Natural killer cell treated with Interleukin-12 subunit alpha and Interleukin-12 subunit beta and Interleukin-15 and Interleukin-18, amount 100 ng/mL, for 72 hours (primary cell): ENCODE measurements at places on chromosomes 3 and 15. TPM values are rescaled to one million over a fixed set of nuclear protein-coding genes. Genes with fewer than 3 reads are reported as not detected.

CAMP gene
- not detected for total RNA-seq

EFCC1 gene
- not detected for total RNA-seq

DNA sequence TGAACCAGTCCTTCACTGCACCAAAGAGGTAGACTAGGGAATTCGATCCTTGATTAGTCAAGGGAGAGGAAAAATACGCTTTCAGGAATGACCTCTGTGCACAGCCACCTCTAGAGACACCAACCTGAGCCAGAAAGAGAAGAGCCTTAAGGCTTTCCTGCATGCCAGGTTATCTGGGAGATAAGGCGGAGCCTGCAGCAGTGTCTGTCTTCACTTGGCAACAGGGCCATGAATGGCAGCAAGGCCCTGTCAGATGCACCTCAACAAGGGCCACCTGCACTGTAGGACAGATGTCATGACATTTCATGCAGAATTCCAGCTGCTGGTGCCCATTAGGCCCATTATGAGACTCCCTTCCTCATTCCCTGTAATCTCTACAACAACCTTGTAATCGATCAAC lies 88.1 kb downstream of the MEX3B start:
- H3K4me1 ChIP-seq = no peaks in the 10 kb centered on the region
- no peaks in the 10 kb centered on the region for H3K36me3 ChIP-seq
- H3K27me3 ChIP-seq = peaks cover 11% of the 10 kb centered on the region

DNA sequence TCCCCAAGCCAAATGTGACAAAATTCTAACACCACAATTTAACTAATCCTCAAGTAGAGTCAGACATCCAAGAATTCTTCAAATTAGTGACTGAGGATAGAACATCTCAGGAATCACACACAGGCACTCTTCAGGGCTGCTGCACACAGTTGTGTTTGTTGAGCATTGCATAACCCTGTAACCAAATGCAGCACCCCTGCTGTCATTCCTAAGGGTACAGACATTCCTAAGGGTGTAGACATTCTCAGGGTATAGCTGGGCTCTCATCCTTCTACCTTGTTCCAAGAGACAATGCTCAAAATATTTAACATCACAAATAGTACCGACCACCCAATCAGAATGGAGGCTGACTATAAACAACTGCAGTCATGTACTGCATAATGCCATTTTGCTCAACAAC lies 107.1 kb upstream of the UBE2E2 start:
- DNase-seq = no peak
- H3K27me3 ChIP-seq = peaks cover 8% of the 10 kb centered on the region

DNA sequence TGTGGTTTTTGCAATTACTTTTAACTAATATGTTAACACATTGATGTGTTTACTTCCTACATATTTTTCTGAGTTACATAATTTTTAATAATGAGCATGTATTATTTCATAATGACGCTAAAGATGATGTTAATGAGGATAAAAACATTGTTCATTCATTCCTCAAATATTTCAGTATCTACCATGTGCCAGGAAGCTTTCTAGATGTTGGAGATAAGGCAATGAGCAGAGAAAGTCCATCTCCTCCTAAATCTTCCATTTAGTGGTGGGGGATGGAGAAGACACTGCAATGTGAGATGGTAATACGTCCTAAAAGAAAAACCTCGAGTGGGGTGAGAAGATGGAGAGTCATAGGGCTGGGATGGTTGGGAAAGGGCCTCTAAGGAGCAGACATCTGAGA lies 132.7 kb downstream of the MYLK start:
- H3K36me3 ChIP-seq = no peaks in the 10 kb centered on the region
- H3K27me3 ChIP-seq = peaks cover 14% of the 10 kb centered on the region
- H3K4me1 ChIP-seq = no peaks in the 10 kb centered on the region

PCSK6 gene
- not detected for total RNA-seq

C3orf85 gene
- total RNA-seq = not detected

- H3K36me3 ChIP-seq = no peaks in the 10 kb centered on the region
- peaks cover 15% of the 10 kb centered on the region for H3K4me1 ChIP-seq
- no peaks in the 10 kb centered on the region for H3K27me3 ChIP-seq
Measured at GRCh38 chr3:100316641-100317069, 17.9 kb upstream of the NIT2 start.

DNA sequence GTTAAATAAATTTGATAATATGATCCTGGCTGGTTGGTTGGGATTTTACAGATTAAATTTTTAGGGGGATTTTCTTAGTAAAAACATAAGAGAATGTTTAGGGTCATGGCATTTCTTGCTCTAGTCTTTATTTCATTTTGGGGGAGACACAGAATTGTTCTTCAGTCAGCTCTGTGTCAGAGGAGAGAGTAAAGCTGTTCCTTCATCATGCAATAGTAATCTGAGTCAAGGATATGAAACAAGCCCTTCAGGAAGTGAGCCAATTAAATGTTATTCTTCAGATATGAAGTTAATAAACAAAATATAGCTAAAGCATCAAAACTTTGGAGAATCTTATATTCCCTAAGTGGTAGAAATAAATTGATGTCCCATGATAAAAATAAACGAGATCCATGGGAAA lies 22.9 kb upstream of the SLC4A7 start:
- no peak for DNase-seq
- H3K27me3 ChIP-seq = no peaks in the 10 kb centered on the region
- no peak overlapping the region for H3K4me3 ChIP-seq
- no peak overlapping the region for H3K27ac ChIP-seq

QARS1 gene
- 207 TPM for total RNA-seq

DNA sequence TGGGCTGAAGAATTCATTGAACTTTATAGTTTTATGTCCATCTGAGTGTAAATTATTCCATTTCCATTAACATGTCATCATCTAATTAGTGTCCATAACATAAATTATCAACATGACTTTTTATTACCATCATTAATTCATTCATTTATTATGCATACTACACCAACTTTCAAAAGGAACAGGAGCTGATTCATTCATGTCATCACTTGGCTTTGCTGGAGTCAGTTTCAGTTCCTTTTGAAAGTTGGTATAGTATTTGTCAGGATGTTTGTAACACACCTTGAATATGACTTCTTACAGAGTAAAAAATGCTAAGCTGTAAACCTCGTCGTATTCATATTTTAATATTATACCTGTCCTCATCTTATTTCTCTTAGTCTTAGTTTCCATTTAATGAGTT lies 298.0 kb upstream of the RBMS3 start:
- H3K4me3 ChIP-seq = no peak overlapping the region
- H3K4me1 ChIP-seq = no peaks in the 10 kb centered on the region
- H3K36me3 ChIP-seq = no peaks in the 10 kb centered on the region
- no peak for DNase-seq
